ENCODE measurements at places on chromosomes 11 and 22.

DNA sequence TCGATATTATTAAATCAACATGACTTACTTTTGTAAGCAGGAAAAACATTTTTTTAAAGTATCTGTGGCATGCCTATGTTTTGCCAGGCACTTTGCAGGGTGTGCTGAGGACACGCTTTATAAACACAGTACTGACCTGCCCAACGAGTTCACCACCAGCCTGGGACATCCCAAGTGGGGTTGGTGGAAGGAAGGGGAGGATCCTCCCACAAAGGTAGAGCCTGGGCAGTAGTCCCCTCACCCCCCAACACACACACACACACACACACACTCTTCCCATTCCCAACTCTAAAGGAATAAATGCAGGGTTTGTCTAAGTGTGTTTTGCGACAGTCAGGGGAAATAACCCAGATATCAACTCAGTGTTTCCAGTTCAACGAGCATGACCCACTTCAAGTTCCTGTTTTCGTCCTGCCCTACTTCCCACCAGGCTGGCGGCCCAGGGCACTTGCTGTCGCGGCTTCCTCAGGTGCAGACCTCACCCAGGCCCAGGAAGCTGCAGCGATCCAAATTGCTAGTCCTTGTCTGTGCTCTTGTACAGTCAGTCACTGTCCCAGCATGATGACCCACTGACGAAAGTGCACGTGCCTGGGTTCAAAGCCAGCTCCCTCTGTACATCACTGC lies 3.1 kb downstream of the CERK start:
- peak; percentile 50 for DNase-seq

GRCh38 chr22:33841281-33842005 lies 78.8 kb downstream of the LARGE1 start:
- no peak for DNase-seq

DNA sequence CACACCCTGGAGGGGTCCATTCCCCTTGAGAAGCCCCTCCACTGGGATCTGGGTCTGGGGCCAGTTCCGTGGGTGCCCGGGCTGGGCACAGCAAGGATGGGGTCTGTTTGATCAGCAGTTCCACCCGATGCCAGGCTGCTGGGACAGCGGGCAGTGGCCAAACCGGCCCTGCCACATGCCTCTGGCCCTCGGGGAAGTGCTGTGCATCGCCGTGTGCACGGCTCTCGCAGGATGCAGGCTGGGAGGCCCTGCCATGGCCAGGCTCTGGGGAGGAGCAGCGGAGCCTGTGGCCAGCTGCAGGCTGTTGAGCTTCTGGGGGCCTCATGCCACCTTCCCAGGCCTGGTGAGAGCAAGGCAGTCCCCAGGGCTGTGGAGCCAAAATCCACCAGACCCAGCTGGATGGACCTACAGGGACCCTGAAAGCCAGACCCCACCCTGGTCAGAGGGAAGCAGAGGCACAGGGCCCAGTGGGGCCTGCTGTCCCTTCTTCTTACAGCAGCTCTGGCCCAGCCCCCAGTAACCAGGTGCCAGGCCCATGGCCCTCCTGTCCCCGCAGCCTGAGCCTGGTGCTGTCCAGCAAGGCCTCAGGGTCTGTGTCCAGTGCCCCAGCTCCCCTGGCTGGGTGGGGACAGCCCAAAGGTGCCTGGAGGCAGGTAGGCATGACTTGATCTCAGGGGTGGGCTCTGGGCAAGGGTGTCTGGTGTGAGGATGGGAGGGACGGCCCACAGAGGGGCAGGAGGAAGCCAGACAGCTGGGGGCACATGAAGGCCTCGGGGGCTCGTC lies 57.3 kb downstream of the WNT7B start:
- no peak for DNase-seq

DNA sequence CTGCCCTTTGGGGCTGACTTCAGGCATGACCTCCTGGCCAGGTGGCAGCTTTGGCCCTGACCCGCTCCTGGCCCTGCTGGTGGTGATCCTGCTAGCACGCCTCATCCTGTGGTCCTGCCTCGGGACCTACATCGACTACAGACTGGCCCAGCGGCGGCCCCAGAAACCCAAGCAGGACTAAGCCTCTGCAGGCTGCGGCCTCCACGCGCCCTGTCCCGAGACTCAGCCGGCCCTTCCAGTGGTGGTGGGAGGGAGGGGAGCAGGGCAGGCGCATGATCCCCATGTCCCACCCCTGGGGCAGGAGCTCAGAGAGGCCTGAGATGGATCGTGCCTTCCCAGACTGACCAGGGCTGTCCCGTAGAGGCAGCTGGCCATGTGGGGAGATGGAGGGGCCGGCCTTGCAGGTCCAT lies 2.1 kb downstream of the SMIM38 start:
- DNase-seq, result no peak

DNA sequence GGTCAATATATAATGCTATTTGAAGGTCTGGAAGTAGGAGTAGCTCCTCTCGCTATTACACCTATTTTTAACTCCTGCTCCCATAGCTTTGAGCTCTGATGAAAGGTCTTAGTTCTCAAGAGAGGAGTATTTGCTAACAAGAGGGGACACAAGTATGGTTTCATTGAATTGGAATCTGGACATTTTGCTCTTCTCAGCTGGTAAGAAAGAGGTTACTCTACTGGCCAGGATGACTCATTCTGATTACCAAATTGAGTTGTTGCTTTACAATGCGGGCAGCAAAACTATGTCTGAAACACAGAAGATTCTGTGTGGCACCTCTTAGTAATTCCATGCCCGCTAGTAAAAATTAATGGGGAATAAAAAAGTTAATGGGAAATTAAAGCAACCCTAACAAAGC lies 63.6 kb upstream of the EP300 start:
- no peak for DNase-seq

GRCh38 chr11:114061048-114061680 lies 1.7 kb downstream of the ZBTB16 start:
- peak; percentile 22 for DNase-seq

DNA sequence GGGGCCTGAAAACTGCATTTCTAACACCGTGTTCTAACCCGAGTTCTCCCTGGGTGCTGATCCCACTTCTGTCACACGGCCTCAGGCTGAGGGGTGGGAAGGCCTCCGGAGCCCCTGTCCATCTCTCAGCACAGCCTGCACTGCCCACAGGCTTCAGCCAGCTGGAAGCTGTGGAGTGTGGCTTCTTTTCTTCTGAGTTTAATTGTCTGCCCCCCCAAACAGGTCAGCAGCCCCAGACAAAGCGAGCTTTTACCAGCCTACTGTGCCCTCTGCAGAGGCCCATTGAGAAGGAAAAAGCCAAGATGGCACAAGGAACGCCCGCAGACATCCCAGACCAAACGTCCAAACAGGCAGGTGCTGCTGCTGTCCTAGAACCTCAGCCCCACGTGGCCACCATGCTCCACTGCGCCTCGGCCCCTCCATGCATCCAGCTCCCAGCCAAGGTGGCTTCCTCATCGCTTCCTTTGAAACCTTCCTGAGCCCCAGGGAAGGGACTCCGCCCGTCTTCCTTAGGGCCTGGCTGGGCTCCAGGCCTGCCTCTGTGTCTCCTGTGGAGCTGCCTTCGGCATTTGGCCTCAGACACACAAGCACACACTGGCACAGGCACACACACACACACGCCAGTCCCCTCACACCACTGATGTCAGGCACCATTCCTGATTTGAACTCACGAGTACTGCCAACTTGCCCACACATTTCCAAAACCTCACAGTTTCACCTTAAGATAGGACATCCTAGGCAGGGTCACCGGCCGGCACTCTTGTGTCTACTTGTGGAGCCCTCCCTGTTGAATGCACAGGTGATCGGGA lies 1.7 kb downstream of the MOB2 start:
- no peak for DNase-seq

GRCh38 chr22:30272781-30273601 lies 6.3 kb upstream of the OSM start:
- no peak for DNase-seq

GRCh38 chr11:46615756-46616155 lies 1.3 kb downstream of the HARBI1 start:
- DNase-seq, result no peak

DNA sequence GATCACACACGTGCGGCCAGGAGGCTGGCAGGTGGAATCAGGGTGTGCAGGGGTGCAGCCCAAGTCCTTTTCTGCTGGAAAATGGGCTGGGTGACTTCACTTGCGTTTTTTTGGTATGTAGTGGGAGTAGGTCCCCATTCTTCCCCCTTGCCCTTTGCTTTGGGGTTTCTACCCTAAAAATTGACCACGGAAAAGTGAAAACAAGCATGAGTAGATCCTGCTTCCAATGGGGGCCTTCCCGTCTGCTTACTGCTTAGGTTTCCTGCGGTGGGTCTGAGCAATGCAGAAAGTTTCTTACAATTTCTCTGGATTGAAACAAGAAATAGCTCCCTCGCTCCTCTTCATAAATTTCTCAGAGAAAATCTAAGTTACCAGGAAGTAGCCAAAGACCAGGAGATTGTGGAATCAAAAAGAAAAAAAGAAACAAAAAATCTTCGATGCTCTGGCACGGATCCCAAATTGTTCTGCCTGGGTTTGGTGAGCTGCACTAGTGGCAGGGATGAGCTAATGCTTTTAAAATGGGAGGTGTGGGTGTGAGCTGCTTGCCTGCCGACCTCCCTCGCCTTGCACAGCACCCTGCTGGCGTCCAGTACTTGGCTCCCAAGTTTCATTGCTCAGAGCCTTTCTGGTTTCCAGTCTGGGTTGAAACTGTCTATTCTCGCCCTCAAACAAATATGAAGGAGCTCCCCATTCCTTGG lies 2.4 kb downstream of the TIMP3 start:
- DNase-seq, result no peak

- peak; percentile 32 for DNase-seq
These were observed 575 bp downstream of the DUSP18 start for GRCh38 chr22:30667107-30667493.

DNA sequence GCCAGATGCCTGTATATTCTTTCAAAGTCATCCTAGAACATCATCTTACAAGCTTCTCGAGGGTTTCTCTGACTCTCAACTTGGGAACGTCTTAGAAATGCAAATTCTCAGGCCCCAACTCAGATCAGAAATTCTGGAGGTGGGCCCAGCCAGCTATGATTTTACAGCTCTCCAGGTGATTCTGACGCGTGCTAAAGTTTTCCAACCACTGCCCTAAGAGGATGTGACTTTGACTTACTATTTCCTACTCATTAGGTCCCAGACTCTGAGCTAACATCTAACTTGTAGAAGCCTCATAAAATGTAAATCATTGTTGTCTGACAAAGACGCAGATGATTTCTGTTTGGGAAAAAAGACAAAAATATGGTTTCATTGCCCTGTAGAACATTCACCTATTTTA lies 61.1 kb downstream of the IRAG1 start:
- DNase-seq, result no peak

DNA sequence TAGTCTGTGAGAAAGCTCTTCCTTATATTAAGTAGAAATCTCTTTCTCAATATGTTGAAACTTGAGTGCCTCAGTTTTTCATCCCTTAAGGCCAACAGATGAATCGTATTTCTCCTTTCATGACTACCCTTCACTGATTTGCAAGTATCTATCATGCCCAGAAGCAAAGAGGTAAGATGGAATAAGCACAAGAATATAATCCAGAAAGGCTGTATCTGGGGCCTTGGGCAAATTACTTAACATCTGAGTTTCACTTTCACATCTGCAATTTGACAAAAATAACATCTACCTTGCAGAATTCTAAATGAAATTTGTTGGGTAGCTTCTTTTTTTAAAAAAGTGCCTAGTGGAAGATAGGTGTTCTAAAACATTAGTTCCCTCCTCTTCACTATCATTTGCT lies 552.4 kb upstream of the ANO5 start:
- no peak for DNase-seq

DNA sequence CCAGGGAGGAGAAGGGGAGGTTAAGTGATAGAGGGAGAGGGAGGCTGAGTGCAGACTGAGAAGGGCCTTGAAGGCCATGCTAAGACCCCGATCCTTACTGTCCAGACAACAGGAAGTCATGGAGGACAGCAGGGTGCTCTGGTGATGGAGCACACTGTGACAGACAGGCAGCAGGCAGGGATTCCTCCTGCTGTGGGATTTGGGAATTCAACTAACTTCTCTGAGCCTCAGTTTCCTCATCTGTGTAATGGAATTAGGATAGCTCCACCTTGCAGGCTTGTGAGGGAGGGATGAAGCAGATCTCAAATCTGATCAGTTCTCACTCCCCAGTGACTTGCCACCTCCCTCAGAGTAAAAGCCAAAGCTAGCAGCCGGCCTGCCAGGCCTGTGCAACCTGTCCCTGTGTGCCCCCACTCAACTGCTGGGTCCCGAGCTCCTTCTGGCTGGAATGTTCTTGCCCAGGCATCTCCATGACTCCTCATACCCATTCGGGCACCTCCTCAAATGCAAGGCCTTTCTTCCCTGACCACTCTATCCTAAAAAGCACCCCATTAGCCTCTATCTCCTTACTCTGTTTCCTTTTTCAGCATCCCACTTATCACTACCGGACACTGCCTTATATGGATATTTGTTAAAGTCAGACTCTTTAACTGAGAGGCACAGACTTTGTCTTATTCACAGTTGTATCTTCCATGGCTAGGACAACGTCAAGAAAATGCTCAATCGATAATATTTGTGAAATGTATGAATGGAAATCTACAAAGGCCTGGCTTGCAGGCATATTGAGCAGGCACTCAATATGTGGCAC lies 9.5 kb downstream of the ARAP1 start:
- no peak for DNase-seq

DNA sequence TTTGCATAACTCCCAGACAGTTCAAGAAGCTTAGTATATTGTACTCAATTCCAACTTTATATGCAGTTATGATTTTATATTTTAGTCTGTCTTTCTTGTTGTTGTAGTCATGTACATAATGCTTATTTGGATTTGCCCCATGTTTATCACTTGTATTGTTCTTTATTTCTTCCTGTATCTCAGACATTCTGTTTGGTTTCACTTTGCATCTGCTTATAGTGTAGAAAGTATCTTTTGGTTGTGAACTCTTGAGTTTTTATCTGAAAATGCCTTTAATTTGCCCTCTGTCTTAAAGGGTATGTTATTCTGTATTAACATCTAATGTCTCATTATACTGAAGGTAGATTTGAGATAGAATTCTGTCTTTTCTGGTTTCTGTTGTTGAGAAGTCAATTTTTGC lies 275.4 kb downstream of the DYNC2H1 start:
- DNase-seq, result no peak

DNA sequence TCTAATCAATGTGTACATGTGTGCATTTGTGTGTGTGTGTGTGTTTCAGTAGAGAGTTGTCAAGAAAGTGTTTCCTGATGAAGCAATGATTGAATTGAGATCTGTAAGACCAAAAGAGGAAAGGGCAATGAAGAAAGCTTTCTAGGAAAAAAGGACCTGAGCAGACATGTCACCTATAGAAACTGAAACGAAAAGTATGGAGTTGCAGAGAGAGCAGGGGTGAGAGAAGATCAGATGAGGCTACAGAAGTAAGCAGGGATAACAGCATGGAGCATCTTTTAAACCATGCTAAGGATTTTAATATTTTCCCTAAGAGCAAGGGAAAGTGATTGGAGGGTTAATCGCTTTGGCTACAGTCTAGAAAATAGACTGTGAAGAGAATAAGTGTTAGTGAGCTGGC lies 1459.4 kb upstream of the TENM4 start:
- DNase-seq, result no peak
